Central memory CD8-positive, alpha-beta T cell (primary cell): ENCODE measurements at places on chromosomes 13 and 19.

DNA sequence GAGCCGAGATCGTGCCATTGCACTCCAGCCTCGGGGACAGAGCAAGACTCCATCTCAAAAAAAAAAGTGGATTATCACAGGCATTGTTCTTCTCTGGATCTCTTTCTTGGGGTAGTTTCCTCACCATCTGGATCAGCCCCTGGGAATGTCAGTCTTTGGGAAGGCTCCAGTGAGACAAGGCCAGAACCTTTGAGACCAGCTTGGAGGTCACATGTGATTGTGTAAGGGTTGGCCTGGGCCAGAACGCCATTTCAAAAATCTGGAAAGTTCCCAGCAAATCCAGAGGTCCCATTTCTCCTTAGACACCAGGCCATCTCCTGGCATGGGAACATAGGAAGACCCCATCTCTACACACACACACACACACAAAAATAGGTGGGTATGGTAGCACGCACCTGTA, 14.2 kb upstream of the ANGPTL8 start:
- H3K36me3 ChIP-seq = no peaks in the 10 kb centered on the region
- no peak overlapping the region for H3K27ac ChIP-seq
- H3K4me1 ChIP-seq = no peaks in the 10 kb centered on the region
- H3K27me3 ChIP-seq = peaks cover 8% of the 10 kb centered on the region

GRCh38 chr13:105509981-105510762, 1025.3 kb downstream of the EFNB2 start:
- H3K27ac ChIP-seq = no peak overlapping the region
- H3K36me3 ChIP-seq = peaks cover 1% of the 10 kb centered on the region
- no peak for DNase-seq
- no peak overlapping the region for H3K4me3 ChIP-seq
- no peaks in the 10 kb centered on the region for H3K4me1 ChIP-seq
- no peaks in the 10 kb centered on the region for H3K27me3 ChIP-seq

GRCh38 chr13:20359335-20359734, 127.2 kb upstream of the GJB6 start:
- H3K36me3 ChIP-seq = no peaks in the 10 kb centered on the region
- peaks cover 12% of the 10 kb centered on the region for H3K4me1 ChIP-seq
- no peak overlapping the region for H3K4me3 ChIP-seq
- H3K27me3 ChIP-seq = peaks cover 41% of the 10 kb centered on the region

DNA sequence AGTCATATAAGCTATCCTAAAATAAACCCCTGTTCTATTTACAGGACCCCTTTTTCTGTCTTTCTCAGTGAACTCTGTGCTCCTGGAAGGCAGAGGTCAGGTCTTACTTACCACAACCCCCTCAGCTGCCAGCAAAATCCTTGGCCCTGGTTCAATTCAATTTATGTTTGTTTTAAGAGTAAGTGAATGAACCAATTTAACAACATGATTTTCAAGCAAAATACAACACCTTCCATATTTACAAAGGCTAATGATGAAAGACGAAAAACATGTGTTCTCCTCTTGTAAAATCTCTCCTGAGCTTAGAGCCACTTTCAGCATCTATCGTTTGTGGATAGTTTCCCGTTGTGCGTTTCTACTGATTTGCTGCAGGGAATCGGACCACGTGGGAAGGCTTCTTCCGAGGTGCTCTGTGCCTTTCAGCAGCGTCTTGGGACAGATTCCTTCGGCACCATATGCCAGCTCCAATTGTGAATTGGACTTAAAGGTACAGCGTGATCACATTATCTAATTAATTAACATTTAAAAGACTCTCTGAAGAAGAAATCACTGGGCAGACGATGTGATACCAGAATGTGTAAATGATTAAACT, 411.7 kb downstream of the IRS2 start:
- no peaks in the 10 kb centered on the region for H3K36me3 ChIP-seq
- no peak overlapping the region for H3K27ac ChIP-seq
- H3K27me3 ChIP-seq = no peaks in the 10 kb centered on the region
- H3K4me3 ChIP-seq = no peak overlapping the region

- H3K27ac ChIP-seq = no peak overlapping the region
- H3K36me3 ChIP-seq = peaks cover 4% of the 10 kb centered on the region
- H3K4me1 ChIP-seq = no peaks in the 10 kb centered on the region
- DNase-seq = no peak
- no peak overlapping the region for H3K4me3 ChIP-seq
These were observed 7.8 kb downstream of the ZSWIM4 start for GRCh38 chr19:13803038-13803437.

- no peak for DNase-seq
- no peaks in the 10 kb centered on the region for H3K27me3 ChIP-seq
- H3K4me1 ChIP-seq = peaks cover 54% of the 10 kb centered on the region
- no peak overlapping the region for H3K27ac ChIP-seq
- peaks cover 5% of the 10 kb centered on the region for H3K36me3 ChIP-seq
These were observed 130.8 kb downstream of the KLF12 start for GRCh38 chr13:74003374-74003773.

- no peaks in the 10 kb centered on the region for H3K36me3 ChIP-seq
- H3K27ac ChIP-seq = no peak overlapping the region
- no peaks in the 10 kb centered on the region for H3K4me1 ChIP-seq
- no peaks in the 10 kb centered on the region for H3K27me3 ChIP-seq
- no peak for DNase-seq
- no peak overlapping the region for H3K4me3 ChIP-seq
These were observed 431 bp downstream of the FUT3 start for GRCh38 chr19:5850743-5851293.
